ENCODE measurements at places on chromosomes 1 and 21.

GRCh38 chr1:84795966-84796600, 96.9 kb downstream of the LPAR3 start:
- no peak for DNase-seq

- no peak for DNase-seq
Observed at GRCh38 chr1:192707978-192708547, 72.1 kb downstream of the RGS13 start.

DNA sequence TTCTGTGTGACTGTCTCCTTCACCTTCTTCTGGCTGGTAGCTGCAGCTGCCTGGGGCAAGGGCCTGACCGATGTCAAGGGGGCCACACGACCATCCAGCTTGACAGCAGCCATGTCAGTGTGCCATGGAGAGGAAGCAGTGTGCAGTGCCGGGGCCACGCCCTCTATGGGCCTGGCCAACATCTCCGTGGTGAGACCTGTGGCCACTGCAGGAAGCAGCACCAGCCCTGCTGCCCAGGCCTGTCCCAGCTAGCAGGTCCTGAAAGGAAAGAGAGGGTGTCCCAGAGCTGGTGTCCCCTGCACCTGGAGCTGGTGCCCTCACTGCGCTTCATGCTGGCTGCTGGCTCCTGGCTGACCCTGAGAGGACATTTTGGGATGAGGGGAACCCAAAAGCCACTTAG, 5.9 kb upstream of the ATXN7L2 start:
- DNase-seq = no peak

- DNase-seq = no peak
Observed at GRCh38 chr1:919271-919872, 4.4 kb upstream of the SAMD11 start.

DNA sequence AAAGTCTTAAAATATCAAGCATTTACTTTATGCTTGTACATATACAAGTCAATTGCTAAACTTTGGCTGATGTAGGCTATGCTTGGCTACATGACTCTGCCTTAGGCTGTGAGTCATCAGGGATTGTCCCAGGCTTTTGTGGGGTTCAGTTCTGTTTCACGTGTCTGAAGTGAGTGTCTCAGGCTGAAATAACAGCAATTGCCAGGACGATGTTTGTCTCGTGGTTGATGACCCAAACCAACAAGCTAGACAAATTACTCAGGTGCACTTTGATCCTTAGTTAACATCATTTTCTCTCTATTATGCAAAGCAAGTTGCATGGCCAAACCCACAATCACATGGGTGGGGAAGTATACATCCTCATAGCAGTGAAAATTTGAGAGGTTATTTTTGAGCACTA, 410.1 kb downstream of the BRINP3 start:
- DNase-seq = no peak

GRCh38 chr1:86849756-86850155, 64.2 kb downstream of the SELENOF start:
- no peak for DNase-seq

GRCh38 chr1:32180186-32181060, 948 bp downstream of the TXLNA start:
- DNase-seq = no peak

DNA sequence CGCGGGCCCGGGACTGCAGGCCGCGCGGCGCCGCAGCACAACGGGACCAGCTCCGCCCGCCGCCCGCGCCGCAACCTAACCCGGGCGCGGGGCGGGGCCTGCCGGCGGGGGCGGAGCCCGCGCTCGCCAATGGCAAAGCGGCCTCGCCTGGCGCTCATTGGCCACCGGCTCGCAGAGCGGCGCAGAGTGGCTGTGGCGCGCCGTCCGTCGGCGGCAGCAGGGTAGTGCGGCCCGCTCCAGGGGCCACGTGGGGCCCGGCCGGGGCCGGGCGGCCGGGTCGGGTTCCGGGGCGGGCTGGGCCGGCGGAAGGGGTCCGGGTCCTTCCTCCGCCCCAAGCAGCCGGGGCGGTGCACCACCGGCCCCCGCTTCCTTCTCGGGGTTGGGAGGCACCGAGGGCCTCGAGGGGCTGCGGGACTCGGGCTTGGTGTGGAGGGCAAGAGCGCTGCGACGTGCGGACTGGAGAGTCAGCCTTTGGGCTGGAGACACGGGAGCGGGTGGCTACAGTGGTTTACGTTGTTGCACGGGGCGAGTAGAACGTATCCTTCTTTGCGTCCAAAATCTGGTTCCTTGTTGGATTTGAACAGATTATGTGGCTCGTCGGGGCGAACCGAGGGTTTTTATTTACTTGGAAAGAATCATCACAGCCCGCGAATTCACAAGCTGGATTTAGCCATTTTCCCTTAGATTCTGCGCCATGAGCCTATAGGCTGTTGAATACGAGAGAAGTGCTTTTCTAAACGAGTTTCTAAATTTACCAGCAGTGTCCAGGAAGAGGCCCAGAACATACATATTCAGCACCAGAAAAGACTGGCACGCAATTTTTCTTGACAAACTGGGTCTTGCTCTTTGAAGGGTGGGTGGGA, at the start of gene SRM:
Gene SRM, minus strand, starts transcription at position 51 of the 863 bp plus-strand sequence. CDS start 75 bp downstream, outside the sequence.
- peak; percentile 86 for DNase-seq

GRCh38 chr21:27837936-27838335, 871.0 kb upstream of the ADAMTS5 start:
- no peak for DNase-seq

Measured in stimulated activated CD8-positive, alpha-beta memory T cell treated with anti-CD3 and anti-CD28 coated beads, Interleukin-15, amount 100 ng/mL, for 24 hours (primary cell).